Smooth muscle cell of trachea (primary cell): ENCODE measurements at places on chromosomes 5 and 9. TPM values are rescaled to one million over a fixed set of nuclear protein-coding genes. Genes with fewer than 3 reads are reported as not detected.

Gene PRRT1B
- not detected in 2 replicates for total RNA-seq

Gene GPX3
- total RNA-seq: 7.6 and 18.4 TPM in 2 replicates

Gene NKD2
- 4.6 and 7.1 TPM in 2 replicates for total RNA-seq

Gene GAPT
- total RNA-seq: 0.17 TPM in 1 of 2 replicates, not detected in the other

Gene ANXA2R
- 1.7 and 3.9 TPM in 2 replicates for total RNA-seq

Gene SLC45A2
- total RNA-seq: under 0.01 TPM in 1 of 2 replicates, not detected in the other

Gene BSPRY
- not detected in 2 replicates for total RNA-seq

Gene CCL27
- total RNA-seq: 0.15 and 0.17 TPM in 2 replicates

Gene DAPK1
- 2.9 and 10.3 TPM in 2 replicates for total RNA-seq

Gene LOX
- total RNA-seq: 53.8 and 66.2 TPM in 2 replicates

Gene CCDC180
- 0.99 and 5.5 TPM in 2 replicates for total RNA-seq

Gene HSPA9
- total RNA-seq: 261 and 308 TPM in 2 replicates

Gene ADGRV1
- 0.50 and 0.58 TPM in 2 replicates for total RNA-seq

Gene FOXD4
- 0.17 TPM in 1 of 2 replicates, not detected in the other for total RNA-seq

Gene PDE6A
- not detected in 2 replicates for total RNA-seq
